ENCODE measurements at places on chromosomes 6 and 20.

DNA sequence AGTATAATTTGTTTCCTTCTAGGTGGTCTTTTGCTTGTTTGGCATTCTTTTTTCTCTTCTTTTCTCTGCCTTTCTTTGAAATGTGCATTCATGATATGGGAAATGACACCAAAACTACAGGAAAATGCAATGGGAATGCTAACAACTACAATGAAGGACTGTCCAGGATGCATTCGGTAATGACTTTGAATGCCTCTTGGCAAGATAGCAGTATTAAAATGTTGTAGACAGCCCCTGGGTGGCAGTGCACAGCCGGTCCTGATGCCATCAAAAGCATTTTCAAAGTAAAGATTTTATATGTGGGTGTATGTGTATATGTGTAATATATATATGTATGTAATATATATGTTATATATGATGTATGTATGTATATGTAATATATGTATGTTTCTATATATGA, 218.8 kb upstream of the MMS22L start:
- no peak for DNase-seq

- no peak for DNase-seq
Observed at GRCh38 chr6:27809067-27809938, 102.9 kb downstream of the OR2B2 start.

GRCh38 chr6:83908813-83909212, 49.3 kb downstream of the CYB5R4 start:
- no peak for DNase-seq

- DNase-seq = no peak
Observed at GRCh38 chr20:19022791-19023448, 189.5 kb upstream of the SLC24A3 start.

GRCh38 chr6:43292763-43293318, 5.2 kb upstream of the SLC22A7 start:
- DNase-seq = no peak

GRCh38 chr20:56517211-56517610, 7.3 kb upstream of the FAM209A start:
- no peak for DNase-seq

GRCh38 chr6:90226257-90226656, 70.4 kb downstream of the BACH2 start:
- DNase-seq = no peak

GRCh38 chr6:28125401-28125800, 992 bp downstream of the ZSCAN16 start:
- no peak for DNase-seq

DNA sequence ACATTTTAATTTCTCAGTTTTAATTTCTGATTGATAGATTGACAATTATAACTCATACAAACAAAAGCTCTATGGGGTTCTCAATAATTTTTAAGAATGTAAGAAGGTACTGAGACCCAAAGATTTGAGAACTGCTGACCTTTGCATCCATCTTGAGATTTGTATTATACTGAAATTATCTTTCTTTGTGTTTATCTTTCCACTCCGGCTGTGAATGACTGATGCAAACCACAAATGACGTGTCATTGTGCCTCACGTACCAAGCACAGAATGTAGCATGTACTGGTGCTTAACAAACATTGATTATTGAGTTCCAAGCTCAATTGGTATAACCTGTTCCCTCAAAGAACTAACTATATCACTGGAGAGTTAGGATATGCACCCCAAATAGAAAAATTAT, 152.1 kb upstream of the SMLR1 start:
- no peak for DNase-seq

DNA sequence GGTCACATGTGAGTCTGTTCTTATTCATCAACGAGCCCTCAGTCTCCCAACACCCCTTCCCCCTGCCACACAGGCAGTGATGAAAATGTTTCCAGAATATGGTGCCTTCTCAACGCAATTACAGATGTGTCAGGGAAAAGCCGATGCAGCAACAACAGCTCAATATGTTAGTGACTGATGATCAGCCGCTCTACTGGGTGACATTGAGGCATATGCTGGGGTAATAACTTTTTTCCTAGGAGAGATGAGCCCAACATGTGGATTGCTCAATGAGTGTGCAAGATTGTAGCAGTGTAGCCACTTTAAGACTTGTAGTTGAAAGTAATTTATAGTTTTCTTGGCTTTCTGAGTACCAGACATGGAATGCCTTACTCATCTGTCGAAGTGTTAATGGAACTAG, 49.4 kb downstream of the DTD1 start:
- no peak for DNase-seq

- DNase-seq = no peak
Observed at GRCh38 chr20:63934271-63935068, 21.7 kb downstream of the UCKL1 start.

DNA sequence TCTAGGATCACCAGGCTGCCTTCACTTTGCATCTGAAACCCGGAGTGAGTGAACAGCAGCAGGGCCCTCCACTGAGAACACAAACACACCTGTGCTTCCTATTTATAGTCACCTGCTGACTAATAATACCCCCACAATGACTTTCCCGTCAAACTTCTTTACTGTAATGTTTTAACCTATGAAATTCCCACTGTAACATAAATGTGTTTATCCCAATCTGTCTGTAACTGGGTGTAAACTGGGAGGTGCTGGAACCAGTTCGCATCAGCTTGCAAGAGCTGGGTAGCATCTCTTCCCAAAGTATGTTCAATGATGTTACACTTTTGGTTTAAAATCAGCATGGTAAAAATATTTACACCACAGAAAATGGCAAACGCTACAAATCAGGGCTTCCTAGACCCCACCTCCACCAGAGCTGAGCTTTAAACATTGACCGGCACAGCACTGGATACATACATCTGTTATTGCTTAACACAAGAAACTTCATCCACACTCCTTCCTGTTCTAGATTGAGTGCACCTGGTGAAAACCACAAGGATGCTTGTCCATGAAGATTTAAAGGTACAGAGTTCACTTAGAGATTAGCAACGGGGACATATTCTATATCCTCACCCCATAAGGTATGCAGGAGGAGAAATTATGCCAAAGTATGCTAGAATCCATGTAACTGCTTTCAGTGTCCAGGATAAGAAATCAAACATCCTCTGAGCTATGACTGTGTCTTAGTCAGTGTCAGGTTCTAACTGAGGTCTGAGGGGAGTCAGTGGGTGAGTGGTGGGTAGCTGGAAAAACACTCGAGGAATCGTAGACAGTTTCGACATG, 79.0 kb downstream of the ALDH8A1 start:
- DNase-seq = no peak
